ENCODE measurements at places on chromosomes 1 and 21. TPM values are rescaled to one million over a fixed set of nuclear protein-coding genes. Genes with fewer than 3 reads are reported as not detected.

GRCh38 chr1:245247801-245248200 is 93.0 kb downstream of the KIF26B start:
- no peaks in the 10 kb centered on the region for H3K27me3 ChIP-seq
- no peak overlapping the region for H3K27ac ChIP-seq
- H3K36me3 ChIP-seq, result no peaks in the 10 kb centered on the region
- no peaks in the 10 kb centered on the region for H3K4me1 ChIP-seq
- H3K4me3 ChIP-seq, result no peak overlapping the region
- DNase-seq, result no peak

The CD58 gene
- total RNA-seq, result 22.9 TPM

DNA sequence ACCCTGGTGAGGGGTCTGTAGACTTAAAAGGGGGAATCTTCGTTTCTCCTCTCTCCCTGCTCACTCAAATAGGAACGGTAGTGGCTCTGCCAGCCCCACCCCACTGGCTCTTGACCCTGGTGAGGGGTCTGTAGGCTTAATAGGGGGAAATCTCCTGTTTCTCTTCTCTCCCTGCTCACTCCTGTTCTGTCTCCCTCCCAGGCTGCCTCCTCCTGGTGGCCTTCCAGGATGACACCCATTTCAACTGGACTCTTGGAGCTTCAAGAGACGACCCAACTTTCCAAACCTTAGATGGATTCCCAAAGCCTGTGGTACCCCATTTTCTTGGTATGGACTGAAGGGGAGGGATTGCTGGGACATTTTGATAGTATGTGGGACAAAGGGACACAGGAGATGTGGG is 1.4 kb upstream of the EPHB2 start:
- H3K4me3 ChIP-seq, result no peak overlapping the region
- H3K27me3 ChIP-seq, result no peaks in the 10 kb centered on the region
- H3K4me1 ChIP-seq, result no peaks in the 10 kb centered on the region
- no peak overlapping the region for H3K27ac ChIP-seq
- peak; percentile 17 for DNase-seq

- no peaks in the 10 kb centered on the region for H3K36me3 ChIP-seq
- H3K4me1 ChIP-seq, result no peaks in the 10 kb centered on the region
- DNase-seq, result no peak
- H3K4me3 ChIP-seq, result no peak overlapping the region
- H3K27me3 ChIP-seq, result no peaks in the 10 kb centered on the region
These were observed 45.3 kb downstream of the MAST2 start for GRCh38 chr1:45848714-45849113.

The IFNLR1 gene
- total RNA-seq, result 4.5 TPM

DNA sequence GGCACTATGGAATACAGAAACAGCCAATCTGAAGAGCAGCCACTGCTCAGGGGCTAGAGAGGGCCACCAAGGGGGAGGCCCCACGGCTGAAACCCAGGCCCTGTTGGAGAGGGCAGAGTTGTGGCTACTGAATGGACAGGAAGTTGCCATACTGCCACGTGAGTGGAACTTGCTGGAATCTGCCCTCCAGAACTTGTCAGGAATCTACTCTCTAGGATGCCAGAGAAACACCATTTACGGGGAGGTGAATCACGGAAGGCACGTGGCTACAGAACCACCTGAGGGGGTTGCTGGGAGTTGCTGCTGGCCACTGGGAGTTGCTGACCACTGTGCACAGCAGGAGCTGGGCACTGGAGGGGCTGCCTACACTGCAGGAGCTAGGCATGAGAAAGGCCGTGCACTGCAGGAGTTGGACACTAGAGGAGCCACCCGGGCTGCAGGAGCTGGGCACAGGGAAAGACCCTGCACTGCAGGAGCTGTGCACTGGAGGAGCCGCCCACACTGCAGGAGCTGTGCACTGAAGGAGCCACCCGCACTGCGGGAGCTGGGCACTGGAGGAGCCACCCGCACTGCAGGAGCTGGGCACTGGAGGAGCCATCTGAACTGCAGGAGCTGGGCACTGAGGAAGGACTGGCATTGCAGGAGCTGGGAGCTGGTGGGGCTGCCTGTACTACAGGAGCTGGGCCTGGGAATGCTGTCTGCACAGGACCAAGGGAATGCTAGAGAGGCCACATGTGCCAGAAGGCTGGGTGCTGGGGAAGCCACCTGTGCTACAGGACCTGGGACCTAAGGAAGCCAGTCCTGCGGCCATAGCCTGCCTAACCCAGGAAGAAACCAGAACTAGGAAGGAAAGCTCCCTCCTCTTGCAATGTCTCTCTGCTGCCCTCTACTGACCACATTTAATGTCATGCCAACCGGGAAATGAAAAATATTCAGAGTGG is 343.4 kb downstream of the MATN1 start:
- H3K4me1 ChIP-seq, result peaks cover 12% of the 10 kb centered on the region
- peaks cover 4% of the 10 kb centered on the region for H3K36me3 ChIP-seq
- DNase-seq, result peak; percentile 65

The CXADR gene
- 51.7 TPM for total RNA-seq

DNA sequence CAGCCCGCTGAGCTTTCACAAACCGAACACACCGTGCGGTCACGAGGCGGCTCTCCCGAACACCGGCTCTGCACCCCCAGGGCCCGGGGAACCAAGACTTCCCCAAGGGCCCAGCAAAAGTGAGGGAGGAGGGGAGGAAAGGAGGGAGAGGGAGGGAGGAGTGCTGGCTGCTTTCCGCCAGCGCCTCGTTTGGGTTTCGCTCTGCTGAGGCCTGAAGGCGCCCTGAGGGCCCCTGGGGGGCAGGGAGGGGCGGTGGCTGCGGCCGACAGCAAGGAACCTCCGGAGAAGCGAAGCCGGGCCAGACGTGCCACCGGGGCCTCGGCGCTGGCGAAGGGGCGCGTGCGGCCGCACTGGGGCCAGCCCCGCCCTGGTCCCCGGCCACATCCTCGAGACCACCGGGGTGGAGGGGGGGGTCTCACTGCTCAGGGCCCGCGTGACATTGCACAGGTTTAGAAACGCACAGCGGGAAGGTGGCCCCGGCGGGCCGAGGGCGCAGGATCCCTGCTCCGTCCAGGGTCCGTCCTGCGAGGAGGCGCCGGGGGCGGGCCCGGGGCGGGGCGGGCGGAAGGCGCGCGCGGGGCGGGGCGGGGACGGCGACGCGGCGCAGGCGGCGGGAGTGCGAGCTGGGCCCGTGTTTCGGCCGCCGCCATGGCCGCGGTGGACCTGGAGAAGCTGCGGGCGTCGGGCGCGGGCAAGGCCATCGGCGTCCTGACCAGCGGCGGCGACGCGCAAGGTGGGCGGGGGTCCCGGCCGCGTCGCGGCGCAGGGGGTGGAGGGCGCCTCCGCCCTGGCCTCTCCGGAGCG is at the start of gene PFKL:
TSS of gene PFKL (plus strand) at position 596 of the 804 bp plus-strand sequence. CDS start at position 649, 53 bp downstream.
- H3K27me3 ChIP-seq, result no peaks in the 10 kb centered on the region
- peak; percentile 64 for DNase-seq
- H3K27ac ChIP-seq, result no peak within 1 kb of the TSS
- peak within 1 kb of the TSS; percentile 72 for H3K4me3 ChIP-seq
- peaks cover 8% of the 10 kb centered on the region for H3K36me3 ChIP-seq
- H3K4me1 ChIP-seq, result peaks cover 11% of the 10 kb centered on the region

The SPRR2E gene
- total RNA-seq, result not detected

The F3 gene
- 387 TPM for total RNA-seq

DNA sequence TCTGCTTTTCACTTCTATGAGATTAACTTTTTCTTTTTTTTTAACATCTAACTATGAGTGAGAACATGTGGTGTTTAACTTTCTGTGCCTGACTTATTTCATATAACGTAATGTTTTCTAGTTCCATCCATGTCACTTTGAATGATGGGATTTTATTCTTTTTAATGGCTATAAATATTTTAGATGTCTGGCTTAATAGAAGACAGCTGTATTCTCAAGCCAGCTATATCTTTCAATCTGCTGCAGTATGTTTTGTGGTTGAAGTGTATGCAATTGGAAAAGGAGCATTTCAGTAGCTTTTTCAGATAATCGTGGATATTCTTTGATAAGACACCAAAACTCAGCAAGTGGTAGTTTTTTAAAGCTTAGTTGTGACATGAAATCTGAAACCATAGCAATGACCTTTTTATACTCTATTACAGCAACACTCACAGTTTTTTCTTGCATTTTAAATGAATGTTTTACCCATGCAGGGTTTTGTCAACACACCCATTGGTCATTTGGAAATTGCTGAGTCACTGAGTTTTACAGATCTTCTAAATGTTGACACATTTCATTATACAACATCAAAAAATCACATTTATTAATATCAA is 5.7 kb upstream of the SVBP start:
- H3K27ac ChIP-seq, result no peak overlapping the region
- H3K4me1 ChIP-seq, result no peaks in the 10 kb centered on the region
- no peak for DNase-seq
- no peaks in the 10 kb centered on the region for H3K27me3 ChIP-seq
- no peaks in the 10 kb centered on the region for H3K36me3 ChIP-seq

GRCh38 chr21:19998453-19998852 is 999.8 kb upstream of the NCAM2 start:
- DNase-seq, result no peak
- no peaks in the 10 kb centered on the region for H3K4me1 ChIP-seq
- H3K36me3 ChIP-seq, result no peaks in the 10 kb centered on the region
- H3K4me3 ChIP-seq, result no peak overlapping the region

The MLLT11 gene
- total RNA-seq, result 2.1 TPM

The LDLRAD1 gene
- total RNA-seq, result 0.24 TPM

The SHISAL2A gene
- total RNA-seq, result not detected

GRCh38 chr1:5906966-5907365 is 85.3 kb downstream of the NPHP4 start:
- no peak for DNase-seq
- peaks cover 3% of the 10 kb centered on the region for H3K36me3 ChIP-seq

DNA sequence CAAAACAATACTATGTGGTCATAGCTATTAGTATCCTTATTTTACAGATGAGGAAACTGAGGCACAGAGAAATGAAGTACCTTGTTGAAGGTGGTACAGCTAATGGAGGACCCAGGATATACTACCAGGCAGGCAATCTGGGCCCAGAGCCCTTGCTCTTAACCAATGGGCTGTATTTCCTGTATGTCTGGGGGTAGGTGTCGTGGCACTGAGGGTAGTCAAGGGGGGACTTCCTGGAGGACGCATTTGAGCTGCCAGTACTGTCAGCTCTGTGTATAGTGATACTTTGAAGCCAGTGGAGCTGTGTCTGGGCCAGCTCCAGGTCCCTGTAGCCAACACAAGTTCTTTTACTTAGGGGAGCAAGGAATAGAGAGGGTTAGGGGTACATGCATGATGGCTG is 34.9 kb downstream of the FAM151A start:
- H3K27ac ChIP-seq, result no peak overlapping the region
- no peak for DNase-seq
- no peaks in the 10 kb centered on the region for H3K4me1 ChIP-seq
- H3K36me3 ChIP-seq, result no peaks in the 10 kb centered on the region
- no peaks in the 10 kb centered on the region for H3K27me3 ChIP-seq

All from Calu3 (cell line).